Activated CD8-positive, alpha-beta memory T cell treated with anti-CD3 and anti-CD28 coated beads, Interleukin-2, amount 50 U/mL, for 48 hours (primary cell): ENCODE measurements at places on chromosomes 7 and 10.

GRCh38 chr7:1917221-1918062, 247.4 kb downstream of the ELFN1 start:
- DNase-seq: no peak

DNA sequence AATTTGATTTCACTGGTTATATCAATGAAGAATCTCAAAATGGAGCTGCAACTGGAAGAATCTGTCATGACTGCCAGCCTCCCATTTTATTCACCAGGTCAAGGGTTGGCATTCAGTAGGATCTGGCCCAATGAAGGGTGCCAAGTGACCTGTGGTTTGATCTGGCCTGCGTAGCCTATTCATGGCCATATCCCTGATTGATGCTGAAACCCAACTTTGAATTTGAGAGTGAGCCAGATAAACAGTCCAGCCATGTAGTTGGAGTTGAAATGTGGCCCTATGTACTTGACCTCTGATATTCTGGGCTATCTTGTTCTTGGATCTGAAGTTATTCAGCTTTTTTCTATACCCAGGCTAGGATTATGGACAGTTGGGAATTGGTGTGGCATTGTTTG, 1.5 kb downstream of the MKLN1 start:
- DNase-seq: no peak

DNA sequence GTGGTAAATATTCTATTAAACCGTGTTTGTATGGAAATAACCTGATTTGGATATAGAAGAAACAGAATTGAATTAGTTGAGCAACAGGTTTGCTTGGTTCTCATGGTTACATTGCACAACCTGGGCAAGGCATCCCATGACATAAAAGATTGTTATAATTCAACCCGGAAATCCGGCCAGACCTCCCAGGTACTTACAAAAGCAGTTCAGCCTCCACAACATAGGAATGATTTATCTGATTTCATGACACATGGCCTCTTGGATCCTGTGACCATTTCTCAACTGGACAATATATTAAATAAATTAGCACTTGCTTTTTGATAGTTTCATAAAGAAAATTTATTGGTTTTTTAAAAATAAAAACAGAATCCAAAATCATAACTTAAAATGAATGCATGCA, 55.1 kb upstream of the PTPN12 start:
- no peak for DNase-seq

- DNase-seq: no peak
Observed at GRCh38 chr7:130560972-130561371, 69.1 kb downstream of the MEST start.

- peak; percentile 80 for DNase-seq
Observed at GRCh38 chr7:23696916-23697441, 13.0 kb upstream of the STK31 start.

GRCh38 chr7:24665564-24666294, 91.5 kb downstream of the GSDME start:
- no peak for DNase-seq

GRCh38 chr7:148623586-148624282, 33.2 kb downstream of the C7orf33 start:
- DNase-seq: no peak

DNA sequence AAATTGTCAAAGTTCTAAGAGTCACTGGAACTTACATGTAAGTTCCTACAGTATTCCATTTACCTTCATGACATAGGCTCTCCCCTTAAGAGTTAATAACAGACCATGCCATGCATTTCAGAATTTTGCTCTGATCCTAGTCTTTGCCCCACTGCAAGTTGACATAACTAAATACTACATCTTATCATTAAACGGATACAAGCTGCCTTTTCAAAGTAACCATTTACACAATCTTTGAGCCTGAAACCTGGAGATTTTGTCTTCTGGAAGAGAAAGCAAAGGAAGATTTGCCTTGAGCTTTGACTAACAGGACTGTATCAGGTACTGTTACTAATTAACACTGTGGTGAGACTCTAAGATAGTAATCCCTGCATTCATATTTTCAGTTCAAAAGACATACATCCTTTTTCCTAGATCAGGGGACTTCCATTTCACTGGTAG, 9.3 kb upstream of the AKR1D1 start:
- no peak for DNase-seq

- DNase-seq: no peak
Observed at GRCh38 chr7:131673576-131673975, 117.1 kb upstream of the PODXL start.

- DNase-seq: no peak
Observed at GRCh38 chr7:71389976-71390375, 258.0 kb downstream of the GALNT17 start.

GRCh38 chr10:22648547-22648961, 65.8 kb downstream of the PIP4K2A start:
- DNase-seq: no peak

- no peak for DNase-seq
Observed at GRCh38 chr7:23335136-23335535, 36.0 kb downstream of the MALSU1 start.

DNA sequence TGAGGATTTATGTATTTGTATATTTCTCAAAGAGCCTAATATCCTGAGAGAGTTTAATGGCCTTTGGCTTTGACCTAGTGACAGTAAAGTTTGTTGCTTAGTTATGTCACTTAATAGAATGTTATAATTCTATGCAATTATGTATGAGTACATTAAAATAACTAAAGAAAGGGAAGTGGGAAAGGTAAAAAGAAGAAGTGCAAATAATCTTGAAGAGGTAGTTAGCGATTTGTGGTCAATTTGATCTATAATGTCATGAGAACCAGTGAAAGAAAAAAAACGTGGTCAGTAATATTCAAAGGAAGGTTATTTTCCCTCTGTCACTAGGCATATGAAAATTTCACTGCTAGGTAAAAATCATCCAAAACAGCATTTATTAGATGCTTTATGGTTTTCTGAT, 143.4 kb upstream of the LSM8 start:
- no peak for DNase-seq

DNA sequence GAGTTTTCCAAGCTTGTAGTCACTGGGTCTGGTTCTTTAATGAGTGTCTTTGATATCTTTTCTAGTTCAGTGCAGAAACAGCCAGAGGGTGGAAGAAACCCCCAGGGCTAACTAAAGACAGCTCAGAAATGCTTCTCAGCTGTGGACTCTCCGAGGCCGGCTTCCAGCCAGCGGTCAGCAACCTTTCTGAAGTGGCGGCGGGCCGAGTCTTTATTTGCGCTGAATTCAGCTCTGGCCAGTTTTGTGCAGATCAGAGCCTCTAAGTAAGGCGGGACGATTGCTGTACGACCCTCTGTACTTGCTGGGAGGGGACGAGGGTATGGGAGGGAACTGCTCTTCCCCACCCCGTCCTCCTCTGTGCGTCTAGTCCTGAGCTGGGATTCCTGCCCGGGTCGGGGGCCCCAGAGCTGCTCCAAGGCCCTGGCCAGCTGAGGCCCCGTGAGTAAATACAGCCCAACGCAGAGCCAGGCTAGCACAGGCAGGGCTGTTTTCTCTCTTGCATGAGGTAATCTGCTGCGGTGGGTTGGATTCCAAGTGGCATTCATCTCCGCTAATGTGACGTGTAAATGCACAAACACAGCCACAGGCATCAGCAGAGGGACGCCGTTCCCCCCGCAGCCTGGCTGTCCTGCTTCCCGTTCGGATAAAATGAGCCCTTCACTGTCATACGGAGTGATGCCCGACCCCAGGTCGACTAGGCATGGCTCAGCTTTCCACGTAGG, 159.8 kb downstream of the PIP4K2A start:
- DNase-seq: no peak

DNA sequence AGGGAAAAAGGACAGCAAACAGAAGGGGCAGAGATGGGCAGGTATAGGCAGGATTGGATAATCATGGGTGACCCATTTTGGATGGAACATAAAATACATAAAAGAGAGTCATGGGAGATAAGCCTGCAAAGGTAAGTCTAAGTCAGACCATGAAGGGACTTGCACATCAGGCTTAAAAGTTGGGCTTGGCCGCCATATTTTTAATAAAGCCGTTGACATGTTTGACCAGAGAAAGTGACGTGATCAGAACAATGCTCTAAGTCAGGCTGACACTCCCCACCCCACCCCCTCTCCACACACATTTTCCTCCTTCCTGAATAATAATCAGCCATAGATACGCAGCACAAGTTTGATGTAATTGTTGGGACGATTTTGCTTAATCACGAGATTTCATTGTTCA, 54.0 kb downstream of the MRPL32 start:
- DNase-seq: no peak

- no peak for DNase-seq
Observed at GRCh38 chr10:114045136-114046086, 1.7 kb downstream of the ADRB1 start.

- DNase-seq: no peak
Observed at GRCh38 chr10:3924344-3924743, 139.3 kb upstream of the KLF6 start.

DNA sequence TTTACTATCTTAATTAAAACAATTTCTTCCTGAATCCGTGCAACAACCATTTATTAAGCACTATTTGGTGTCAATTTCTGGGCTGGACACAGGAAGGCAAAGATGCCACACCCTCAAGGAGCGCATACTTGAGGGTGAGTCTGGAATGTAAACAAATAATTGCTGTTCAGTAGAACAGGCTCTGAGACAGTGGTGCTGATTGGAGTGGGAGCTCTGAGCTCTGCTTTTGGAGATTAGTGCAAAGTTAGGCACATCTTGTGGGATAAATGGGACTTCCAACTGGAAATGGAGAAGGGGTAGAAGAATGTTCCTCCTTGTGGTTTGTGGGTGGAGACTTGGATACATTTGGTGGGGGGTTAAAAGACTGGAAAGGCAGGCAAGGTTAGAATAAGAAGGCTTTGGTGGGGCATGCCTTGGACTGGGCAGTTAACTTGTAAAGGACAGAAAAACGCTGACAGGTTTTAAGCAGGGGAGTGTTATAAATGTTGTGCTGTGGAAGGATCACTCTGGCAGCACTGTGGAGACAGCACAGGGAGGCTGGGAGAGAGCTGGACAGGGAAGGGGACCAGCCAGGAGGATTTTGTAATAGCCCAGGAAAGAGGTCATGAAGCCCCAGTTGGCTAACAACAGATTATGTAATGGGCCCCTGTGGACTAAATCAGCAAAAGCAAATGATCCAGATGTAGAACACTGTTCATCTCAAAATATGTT, 80.7 kb downstream of the ZNF365 start:
- DNase-seq: no peak

GRCh38 chr10:95789902-95790301, 33.9 kb downstream of the ENTPD1 start:
- no peak for DNase-seq

DNA sequence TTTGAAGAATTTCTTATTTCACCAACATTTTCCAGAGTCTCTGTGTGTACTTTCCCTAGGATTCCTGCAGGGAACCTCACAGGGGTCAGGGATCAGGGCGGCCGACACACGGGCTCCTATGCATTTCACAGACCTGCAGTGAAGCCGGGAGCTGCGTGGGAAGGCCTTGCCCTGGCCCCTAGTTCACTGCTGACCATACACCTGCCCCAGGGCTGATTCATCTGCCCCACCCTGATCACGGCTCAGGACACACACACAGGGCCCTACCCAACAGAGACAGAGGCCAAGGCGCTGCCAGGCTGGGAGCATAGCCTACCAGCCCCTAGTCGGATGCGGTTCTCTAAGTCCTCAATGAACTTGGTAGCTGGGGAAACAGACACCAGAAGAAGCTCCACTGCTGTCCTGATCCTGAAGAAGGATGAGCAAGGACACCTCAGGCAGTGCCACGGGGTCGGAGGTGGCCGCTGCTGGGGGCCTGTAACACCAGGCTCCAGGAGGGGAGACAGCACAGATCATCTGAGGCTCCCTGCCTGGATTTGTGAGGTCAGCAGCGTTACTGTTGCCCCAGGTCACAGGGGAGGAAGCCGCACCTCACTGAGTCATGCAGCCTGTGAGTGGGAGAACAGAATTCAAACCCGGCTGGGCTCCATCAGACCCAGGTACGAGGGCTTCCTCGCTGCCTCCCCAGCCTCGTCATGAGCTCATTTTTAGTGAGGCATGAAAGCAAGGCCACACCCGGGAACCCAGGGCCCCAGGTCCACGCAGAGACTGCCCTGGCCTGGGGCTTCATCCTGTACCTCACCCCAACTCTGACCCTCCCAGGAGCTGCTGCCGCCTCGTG, 278.8 kb upstream of the PPP2R2D start:
- DNase-seq: no peak

GRCh38 chr10:126384269-126384873, 3.9 kb downstream of the ADAM12 start:
- no peak for DNase-seq

DNA sequence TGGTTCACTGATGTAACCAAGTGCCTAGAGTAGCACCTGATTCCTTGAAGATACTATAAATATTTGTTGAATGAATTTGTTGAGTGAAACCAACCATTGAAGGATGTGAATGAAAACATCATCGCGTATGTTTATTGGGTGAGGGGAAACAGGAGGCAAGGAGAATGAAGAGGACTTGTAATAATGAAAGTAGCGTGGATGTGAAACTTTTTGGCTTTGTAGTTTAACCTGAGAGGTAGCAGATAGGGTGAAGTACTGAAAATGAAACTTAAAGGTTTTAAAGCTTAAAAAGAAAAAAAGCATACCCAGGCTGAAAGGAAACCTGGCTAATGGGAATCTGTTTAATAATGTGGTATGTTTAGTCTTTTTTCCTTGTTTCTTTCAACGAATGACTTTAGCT, 5.2 kb downstream of the CCNY start:
- DNase-seq: no peak

- DNase-seq: no peak
Observed at GRCh38 chr10:33335551-33335800, 1.0 kb upstream of the NRP1 start.

GRCh38 chr7:11875635-11876034, 43.6 kb upstream of the THSD7A start:
- DNase-seq: no peak

DNA sequence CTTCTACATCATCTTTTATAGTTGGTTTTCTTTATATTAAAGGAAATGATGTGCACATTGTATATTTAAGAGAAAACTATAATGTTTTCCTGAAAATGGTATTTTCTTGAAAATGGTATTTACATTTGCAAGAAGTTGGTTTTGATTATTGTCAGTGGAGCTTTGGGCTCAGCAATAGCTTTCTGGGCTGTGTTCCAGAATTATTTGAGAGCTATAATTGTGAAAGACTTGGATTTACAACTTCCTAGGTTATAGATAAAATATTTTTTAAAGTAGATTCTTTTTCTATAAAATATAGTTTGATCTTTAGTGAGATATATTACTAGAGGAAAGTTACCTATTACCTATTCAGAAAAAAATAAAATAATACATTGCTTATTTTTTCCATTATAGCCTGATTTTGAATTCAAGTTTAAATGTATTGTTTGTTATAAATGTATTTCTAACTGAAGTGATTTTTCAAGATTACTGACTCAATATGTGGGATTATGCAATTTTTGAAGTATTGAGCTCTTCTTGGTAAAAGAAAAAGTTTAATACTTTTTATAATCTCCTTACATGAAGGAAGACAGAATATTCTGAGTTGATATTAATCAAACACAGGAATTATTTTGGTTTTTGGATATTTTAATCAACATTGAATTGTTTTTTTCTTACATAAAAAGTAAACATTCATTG, 20.2 kb downstream of the GNAI1 start:
- no peak for DNase-seq

GRCh38 chr7:14960721-14961120, 58.2 kb upstream of the DGKB start:
- no peak for DNase-seq

- DNase-seq: no peak
Observed at GRCh38 chr7:100629117-100629716, 12.1 kb downstream of the TFR2 start.
